ENCODE measurements at places on chromosomes 1 and 21. TPM values are rescaled to one million over a fixed set of nuclear protein-coding genes. Genes with fewer than 3 reads are reported as not detected.

The CD5L gene
- not detected for polyA plus RNA-seq

The KRTAP19-1 gene
- polyA plus RNA-seq = not detected

The FCGR3A gene
- polyA plus RNA-seq = 0.80 TPM

The CADM3 gene
- polyA plus RNA-seq = 0.77 TPM

The PLEKHG5 gene
- 9.3 TPM for polyA plus RNA-seq

The PAQR6 gene
- 14.8 TPM for polyA plus RNA-seq

DNA sequence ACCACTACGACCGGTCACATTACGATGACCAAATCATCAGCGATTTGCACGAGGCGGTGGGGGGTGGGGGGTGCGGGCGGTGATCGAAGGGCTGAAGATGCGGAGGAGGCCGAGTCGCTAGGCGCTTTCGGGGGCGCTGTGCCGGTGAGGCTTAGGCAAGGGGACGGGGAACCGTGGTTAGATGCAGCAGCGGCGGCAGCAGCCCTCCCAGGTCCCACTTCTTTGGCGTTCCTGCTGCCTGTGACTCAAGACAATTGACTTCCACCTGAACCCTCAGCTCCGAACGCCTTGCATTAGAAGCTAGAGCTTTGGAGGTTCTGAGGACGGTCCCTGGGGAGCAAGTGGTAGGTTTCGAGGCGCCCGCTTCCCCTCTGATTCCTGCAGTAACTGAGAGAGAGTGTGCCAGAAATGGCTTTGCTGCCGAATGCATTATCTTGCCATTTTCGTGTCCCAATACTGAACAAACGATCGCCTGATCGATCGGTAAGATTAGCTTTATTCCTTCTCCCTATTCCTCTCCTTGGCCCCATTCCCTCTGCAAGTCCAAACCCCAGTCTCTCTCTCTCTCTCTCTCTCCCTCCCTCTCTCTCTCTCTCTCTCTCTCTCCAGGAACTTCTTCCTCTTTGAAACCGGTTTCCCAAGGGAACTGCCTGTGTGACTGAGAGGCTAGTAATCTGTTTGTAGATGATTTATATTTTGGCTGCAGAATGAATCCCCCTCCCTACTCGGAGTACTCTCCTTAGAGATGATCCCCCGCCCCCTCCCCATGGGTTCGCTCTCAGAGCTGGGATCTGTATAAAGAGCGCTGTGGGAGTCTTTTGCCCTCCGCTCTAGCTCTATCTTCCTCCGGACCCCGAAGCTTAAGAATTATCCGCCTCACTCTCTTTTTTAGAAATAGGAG lies 735 bp upstream of the BRINP3 start:
- DNase-seq = peak; percentile 46

DNA sequence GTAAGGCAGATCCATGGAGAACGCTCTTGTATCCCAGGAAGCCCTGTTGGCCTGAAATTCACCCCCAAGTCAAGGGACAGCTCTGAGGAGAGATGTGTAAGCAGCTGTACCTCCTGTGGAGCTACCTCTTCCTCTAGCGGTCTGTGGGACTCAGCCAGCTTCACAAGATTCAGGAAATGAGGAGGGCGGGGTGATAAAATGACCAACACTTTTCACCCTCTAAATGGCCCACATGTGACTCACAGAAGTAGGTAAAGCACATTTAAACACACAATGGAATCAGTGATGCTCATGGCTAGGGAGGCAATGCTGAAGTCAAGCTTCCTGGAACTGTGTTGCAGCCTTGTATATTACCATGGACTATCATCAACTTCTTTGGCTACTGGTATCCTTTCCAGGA lies at the start of gene SH2D1B:
TSS of gene SH2D1B (minus strand) at position 135 of the 400 bp plus-strand sequence. CDS start at position 15, 120 bp downstream.
- no peak for DNase-seq

GRCh38 chr1:80217377-80217986 lies 1211.0 kb upstream of the ADGRL4 start:
- DNase-seq = peak; percentile 78

GRCh38 chr1:23805025-23805424 lies 4.5 kb upstream of the GALE start:
- DNase-seq = no peak

- no peak for DNase-seq
Measured at GRCh38 chr1:161267321-161267720, 8.8 kb downstream of the PCP4L1 start.

GRCh38 chr1:191674626-191675179 lies 483.6 kb upstream of the RGS18 start:
- no peak for DNase-seq

- peak; percentile 46 for DNase-seq
Measured at GRCh38 chr21:42262831-42263231, 43.9 kb downstream of the ABCG1 start.

DNA sequence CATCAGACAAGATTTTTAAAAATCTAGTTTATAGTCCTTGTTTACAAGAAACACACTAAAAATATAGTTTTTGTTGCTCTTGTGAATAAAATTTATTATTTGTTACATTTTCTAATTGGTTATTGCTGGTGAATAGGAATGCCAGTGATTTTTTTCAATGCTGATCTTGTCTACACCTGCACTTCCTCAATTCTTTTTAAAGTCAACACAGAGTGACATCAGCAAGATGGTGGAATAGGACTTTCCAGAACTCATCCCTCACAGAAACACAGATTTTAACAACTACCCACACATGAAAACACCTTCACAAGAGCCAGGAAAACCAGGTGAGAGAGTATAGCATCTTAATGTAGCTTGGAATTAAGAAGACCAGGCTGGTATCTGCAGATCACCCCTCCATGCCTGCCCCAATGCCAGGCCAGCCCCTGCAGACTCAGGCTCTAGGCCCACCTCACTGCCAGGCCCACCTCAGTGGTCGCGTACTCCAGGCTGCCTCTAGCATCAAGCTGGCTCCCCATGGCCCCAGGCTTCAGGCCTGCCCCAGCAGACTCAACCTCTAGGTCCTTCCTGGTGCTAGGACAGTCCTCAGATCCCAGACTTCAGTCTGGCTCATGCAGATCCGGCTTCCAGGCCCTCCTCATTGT lies 117.6 kb downstream of the WDR3 start:
- no peak for DNase-seq

- peak; percentile 50 for DNase-seq
Measured at GRCh38 chr1:22317231-22317919, 134.3 kb upstream of the ZBTB40 start.

GRCh38 chr1:223129229-223129901 lies 13.7 kb downstream of the TLR5 start:
- DNase-seq = peak; percentile 78

DNA sequence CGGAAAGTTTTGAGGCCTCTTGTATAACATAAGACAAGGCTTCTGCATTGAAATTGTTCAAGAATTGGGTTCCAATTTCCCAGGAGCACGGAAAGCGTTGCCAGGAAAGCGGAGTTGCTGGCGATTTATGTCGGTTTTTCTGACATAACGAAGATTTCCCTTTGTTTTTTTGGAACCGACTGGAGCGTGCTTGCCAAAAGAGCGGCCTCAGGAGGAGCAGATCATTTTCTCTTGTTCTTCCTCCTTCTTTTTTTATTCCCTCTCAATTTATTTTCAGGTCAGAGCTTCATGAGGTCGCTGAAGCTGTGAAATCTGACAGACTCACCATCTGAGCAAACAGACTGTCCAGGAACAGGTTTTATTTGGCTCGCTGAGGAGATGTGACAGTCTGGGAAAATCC lies 275.5 kb downstream of the CAMTA1 start:
- no peak for DNase-seq

DNA sequence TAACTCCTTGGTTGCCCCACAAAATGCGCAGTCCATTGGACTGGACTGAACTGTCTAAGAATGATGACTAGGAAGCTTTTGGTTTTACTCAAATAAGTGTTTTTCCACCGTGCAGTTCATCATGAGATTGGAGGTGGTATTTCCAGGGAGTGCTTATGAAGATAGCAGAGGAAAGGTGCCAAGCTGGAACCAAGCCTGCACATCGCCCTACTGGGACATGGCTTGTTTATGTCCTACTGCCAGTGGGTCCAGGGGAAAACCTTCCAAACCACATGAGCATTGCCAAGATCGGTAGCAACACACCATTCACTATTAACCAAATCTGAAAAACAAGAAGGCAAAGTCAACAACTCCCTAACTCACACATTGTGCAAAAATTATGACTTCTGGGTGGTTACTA lies 54.7 kb upstream of the DSCAM start:
- DNase-seq = no peak

- peak; percentile 94 for DNase-seq
Measured at GRCh38 chr1:28886731-28887418, 27.5 kb upstream of the EPB41 start.

- DNase-seq = no peak
Measured at GRCh38 chr1:192950926-192951325, 108.2 kb downstream of the UCHL5 start.

DNA sequence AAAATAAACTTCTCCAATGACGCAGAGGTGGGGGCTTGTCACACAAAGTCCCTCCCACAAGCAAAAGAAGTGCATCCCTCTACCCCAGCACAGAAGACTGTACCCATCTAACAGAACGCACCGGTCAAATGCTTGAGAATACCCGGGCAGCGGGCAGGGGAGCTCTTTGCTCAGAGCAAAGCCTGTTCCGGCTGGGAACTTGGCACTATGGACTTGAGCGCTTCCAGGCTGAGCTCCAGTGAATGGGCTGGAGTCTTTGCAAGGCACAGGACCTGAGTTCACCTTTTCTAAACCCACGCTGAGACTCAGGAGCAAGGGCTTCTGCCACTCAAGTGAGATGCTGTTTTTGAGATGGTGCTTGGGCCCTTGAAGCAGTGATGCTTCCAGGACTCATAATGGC lies 20.3 kb downstream of the RHBG start:
- DNase-seq = no peak

- DNase-seq = peak; percentile 58
Measured at GRCh38 chr21:20443558-20444155, 554.6 kb upstream of the NCAM2 start.

- DNase-seq = peak; percentile 18
Measured at GRCh38 chr1:64223329-64224151, 20.1 kb downstream of the UBE2U start.

- DNase-seq = peak; percentile 52
Measured at GRCh38 chr1:91015794-91016550, 5.9 kb downstream of the ZNF644 start.

DNA sequence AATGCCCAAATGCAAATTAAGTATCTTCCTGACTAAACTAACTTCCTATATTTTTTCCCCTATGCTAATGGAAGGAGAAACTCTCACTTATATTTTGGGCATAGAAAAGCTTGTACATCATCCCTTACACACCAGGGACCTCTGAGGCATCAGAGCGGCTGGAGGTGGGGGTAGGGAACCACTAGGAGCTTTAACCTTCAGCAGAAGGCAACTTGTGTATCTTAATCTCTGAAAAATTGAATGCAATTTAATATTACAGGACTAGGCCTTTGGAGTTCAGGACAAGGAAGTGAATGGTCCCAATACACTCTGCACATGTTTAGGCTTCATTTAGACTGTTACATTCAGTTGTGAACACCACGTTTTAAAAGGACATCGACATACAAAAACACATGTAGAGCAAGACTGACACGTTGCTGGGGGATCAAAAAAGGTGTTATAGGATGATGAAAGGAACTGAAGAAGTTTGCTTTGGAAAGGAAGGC lies 85.9 kb downstream of the NAV1 start:
- DNase-seq = no peak

- DNase-seq = no peak
Measured at GRCh38 chr21:15062606-15062965, 2.2 kb downstream of the NRIP1 start.

GRCh38 chr1:33256221-33256470 lies 146 bp upstream of the ZNF362 start:
- no peak for DNase-seq

- DNase-seq = peak; percentile 50
Measured at GRCh38 chr1:9449110-9449627, 90.1 kb upstream of the SLC25A33 start.

DNA sequence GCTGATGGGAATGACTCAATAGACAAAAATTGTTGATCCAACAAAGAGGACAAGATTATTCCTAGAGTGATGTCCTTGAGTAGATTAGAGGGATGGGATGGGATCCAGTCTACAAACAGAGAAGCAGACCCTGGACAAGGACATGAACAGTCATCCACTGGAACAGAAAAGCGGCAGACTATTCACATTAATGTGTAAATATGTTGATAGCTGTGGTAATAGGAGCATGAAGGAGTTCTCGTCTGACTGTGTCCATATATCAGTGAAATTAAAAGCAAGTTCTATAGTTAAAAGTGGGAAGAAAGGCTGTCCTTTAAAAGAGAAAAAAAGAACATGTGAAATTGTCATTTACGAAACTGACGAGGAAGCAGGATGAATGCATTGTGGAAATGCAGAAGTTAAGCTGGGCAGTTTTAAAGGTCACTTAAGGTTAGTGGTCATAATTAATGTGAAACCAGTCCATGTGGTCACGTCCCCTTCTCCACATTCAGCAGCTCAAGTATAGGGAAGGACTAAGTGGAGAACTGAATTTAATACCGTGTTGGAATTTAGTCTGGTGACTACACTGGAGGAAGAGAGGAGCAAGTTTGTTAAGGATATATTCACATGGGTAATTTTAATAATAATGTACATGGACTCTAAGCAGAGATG lies 62.1 kb downstream of the PIK3R3 start:
- no peak for DNase-seq

DNA sequence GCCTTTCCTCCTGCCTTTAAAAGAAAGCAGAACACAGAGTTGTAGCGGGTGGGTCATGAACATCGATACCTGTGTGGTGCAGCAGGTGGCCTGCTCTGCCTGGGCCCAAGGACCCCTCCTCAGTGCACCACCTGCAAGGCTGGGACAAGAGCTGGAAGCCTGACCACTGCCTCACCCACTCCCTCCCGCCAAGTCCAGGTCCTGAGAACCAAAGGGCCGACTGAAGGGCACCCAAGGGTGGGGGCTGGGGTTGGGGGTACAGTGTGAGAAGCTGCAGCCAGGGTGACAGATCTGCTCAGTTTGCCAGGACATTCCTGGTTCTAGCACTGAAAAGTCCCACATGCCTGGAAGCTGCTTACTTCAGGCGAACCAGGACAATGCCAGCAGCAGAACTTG lies 36.1 kb downstream of the NTPCR start:
- no peak for DNase-seq

DNA sequence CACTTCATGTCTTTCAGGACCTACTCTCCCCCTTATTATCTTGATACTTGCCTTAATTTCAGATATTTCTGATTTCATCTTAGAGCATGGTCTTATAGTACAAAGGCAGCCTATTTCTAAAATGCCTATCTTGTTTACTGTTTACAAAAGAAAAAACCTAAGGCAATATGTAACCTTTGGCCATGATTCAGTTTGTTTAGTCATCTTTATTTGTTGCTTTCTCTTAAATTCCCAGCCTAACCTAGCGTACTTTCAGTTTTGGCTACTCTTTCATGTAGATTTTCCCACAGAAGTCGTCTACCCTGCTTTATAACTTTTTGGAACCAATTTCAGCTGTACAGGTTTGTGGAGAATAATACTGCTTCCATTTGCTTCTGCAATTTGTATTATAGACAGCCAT lies 81.8 kb downstream of the KIF1B start:
- DNase-seq = no peak

- no peak for DNase-seq
Measured at GRCh38 chr1:151036356-151036755, at the start of gene BNIPL. BNIPL (plus strand) TSS chr1:151036586; CDS start chr1:151036726, 140 bp downstream.
